ENCODE measurements at places on chromosomes 2 and 18. TPM values are rescaled to one million over a fixed set of nuclear protein-coding genes. Genes with fewer than 3 reads are reported as not detected.

PGAP1 gene
- total RNA-seq: 9.6 TPM

DNA sequence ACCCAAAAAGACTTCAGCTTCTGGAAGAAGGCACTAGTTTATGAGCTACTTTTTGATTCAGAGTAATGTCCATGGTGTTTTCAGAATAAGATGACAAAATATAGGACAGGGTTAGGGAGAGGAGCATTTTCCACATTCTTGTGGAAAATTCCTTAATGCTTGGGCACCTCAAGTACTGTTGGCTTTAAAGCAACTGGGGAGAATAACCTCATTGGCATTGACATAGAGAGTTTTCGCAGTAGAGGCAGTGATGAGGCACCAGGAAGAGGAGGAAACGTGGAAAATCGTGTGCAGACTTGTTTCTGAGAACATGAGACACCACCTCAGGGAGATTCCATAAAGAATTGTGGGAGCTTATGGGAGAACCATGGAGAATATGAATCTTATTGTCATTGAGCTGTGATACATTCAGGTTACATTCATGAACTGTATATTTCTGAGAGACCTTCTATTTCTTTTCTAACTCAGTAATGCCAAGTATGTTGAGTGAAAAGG, 929.0 kb upstream of the NRXN1 start:
- no peak for DNase-seq
- no peaks in the 10 kb centered on the region for H3K4me1 ChIP-seq
- no peaks in the 10 kb centered on the region for H3K36me3 ChIP-seq
- no peak overlapping the region for H3K4me3 ChIP-seq

ITGB6 gene
- 0.18 TPM for total RNA-seq

DNA sequence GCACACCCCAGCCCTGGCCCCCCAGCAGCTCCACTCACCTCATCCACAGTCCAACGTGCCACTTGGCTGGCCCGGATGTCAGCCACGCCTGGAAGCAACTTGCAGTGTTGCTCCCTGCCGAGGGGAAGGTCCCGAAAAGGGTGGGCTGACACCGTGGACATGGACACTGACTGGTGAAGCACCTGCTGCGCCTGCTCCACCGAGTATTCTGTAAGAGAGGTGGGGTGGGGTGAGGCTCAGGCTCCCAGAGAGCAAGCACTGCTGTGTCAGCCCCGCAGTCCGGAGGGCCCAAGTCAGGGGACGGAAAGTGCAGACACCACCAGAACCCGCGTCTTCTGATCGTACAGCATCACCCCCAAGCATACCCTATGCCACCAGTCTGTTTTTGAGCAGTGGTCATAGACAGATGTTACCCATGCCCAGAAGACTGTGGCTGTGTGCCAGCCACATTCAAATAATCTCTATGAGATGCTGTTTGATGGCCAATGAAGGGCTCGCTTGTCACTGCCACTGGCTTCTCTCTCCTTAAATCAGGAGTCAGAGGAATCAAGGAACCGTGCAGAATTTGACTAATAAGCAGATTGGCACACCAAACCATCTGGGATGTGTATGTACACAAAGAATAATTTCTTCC, 74.2 kb upstream of the TMEM200C start:
- H3K27me3 ChIP-seq: no peaks in the 10 kb centered on the region
- no peak for DNase-seq
- no peaks in the 10 kb centered on the region for H3K36me3 ChIP-seq
- no peak overlapping the region for H3K4me3 ChIP-seq

METAP1D gene
- 5.4 TPM for total RNA-seq

GRCh38 chr2:205914213-205915129, 171.5 kb downstream of the INO80D start:
- no peak overlapping the region for H3K27ac ChIP-seq
- no peak for DNase-seq
- H3K4me3 ChIP-seq: no peak overlapping the region
- H3K27me3 ChIP-seq: peaks cover 2% of the 10 kb centered on the region
- no peaks in the 10 kb centered on the region for H3K36me3 ChIP-seq

KCMF1 gene
- total RNA-seq: 66.7 TPM

C2orf42 gene
- 17.9 TPM for total RNA-seq

- no peaks in the 10 kb centered on the region for H3K4me1 ChIP-seq
- no peak for DNase-seq
- no peaks in the 10 kb centered on the region for H3K27me3 ChIP-seq
- no peak overlapping the region for H3K4me3 ChIP-seq
Measured at GRCh38 chr18:22865354-22866116, 67.6 kb upstream of the RBBP8 start.

DNA sequence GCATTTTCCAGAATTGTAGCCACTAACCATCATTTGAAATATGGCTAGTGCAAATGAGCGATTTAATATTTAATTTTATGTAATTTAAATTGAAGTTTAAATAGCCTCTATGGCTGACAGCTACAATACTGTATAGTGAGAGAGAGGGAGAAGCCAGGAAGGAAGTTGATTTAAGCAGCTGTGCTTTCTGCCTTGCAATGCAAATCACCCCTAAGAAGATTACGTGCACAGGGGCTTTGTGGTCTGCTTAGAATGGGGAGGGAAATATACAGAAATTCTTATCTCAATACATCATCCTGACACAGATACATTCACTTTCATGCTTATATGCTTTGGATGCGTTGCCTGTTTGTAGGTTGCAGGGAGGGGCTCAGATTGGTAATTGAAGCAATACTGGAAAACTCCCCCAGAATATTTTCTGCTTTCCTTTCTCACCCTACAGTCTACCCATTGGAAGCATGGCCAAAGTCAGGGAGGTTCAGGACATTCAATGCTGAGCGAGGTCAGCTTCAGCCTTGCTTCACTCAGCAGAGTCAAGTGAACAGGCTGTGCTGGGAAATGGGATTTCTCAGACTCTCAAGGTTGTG, 674.0 kb downstream of the CNTNAP5 start:
- no peaks in the 10 kb centered on the region for H3K4me1 ChIP-seq
- DNase-seq: no peak
- no peak overlapping the region for H3K27ac ChIP-seq
- H3K27me3 ChIP-seq: no peaks in the 10 kb centered on the region
- H3K36me3 ChIP-seq: no peaks in the 10 kb centered on the region

GRCh38 chr2:207863345-207863744, 93.6 kb upstream of the FZD5 start:
- H3K4me1 ChIP-seq: no peaks in the 10 kb centered on the region
- H3K27ac ChIP-seq: no peak overlapping the region
- no peaks in the 10 kb centered on the region for H3K27me3 ChIP-seq

EPB41L3 gene
- 116 TPM for total RNA-seq

DNA sequence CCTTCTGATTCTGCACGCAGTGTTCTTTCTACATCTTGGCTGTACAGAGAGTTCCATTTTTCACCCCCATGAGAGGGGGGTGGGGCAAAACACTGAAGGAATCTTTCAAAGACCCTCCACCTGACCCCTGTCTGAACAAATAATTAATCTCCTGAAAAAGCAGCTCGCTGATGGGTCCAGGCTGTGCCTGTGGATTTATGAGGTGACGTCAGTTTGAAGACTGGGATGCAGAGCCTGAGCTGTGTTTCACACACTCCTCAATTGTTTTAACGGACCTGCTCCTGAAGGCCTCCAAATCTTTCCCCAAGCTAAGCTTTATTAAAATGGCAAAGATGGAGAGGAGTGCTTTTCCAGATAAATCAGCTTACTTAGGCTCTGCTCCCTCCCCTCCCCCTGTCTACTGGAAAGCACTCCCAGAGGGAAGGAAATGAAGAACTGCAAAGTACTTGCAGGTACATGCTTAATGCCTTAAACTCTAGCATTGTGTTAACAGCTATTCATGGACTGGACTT, 390.2 kb upstream of the TNP1 start:
- no peaks in the 10 kb centered on the region for H3K36me3 ChIP-seq
- peaks cover 3% of the 10 kb centered on the region for H3K4me1 ChIP-seq
- no peaks in the 10 kb centered on the region for H3K27me3 ChIP-seq
- H3K4me3 ChIP-seq: no peak overlapping the region

DNA sequence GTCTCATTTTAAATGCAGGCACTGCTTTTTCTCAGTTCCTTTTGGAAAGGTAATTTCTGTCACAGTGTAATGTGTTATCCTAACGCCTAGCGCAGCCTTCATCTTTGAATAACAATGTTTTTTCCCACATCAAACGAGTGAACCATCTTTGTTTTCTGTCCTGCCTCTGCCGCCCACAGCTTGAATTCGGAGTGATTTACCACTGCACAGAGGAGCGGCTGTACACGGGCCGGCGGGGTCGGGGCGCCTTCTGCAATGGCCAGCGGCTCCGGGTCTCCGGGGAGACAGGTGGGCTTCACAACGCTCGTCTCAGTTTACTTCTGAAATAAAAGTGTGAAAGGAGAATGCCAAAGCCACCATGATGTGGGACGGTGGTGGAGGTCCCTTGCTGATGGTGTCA, 32.8 kb downstream of the IMPA2 start:
- H3K4me1 ChIP-seq: no peaks in the 10 kb centered on the region
- no peaks in the 10 kb centered on the region for H3K27me3 ChIP-seq
- peaks cover 3% of the 10 kb centered on the region for H3K36me3 ChIP-seq
- DNase-seq: peak; percentile 53
- no peak overlapping the region for H3K4me3 ChIP-seq
- no peak overlapping the region for H3K27ac ChIP-seq

CCDC74A gene
- total RNA-seq: 5.3 TPM

- no peaks in the 10 kb centered on the region for H3K36me3 ChIP-seq
- H3K4me1 ChIP-seq: no peaks in the 10 kb centered on the region
- no peaks in the 10 kb centered on the region for H3K27me3 ChIP-seq
- no peak overlapping the region for H3K27ac ChIP-seq
- no peak for DNase-seq
Measured at GRCh38 chr2:194385376-194385775, 1271.7 kb upstream of the SLC39A10 start.

DNA sequence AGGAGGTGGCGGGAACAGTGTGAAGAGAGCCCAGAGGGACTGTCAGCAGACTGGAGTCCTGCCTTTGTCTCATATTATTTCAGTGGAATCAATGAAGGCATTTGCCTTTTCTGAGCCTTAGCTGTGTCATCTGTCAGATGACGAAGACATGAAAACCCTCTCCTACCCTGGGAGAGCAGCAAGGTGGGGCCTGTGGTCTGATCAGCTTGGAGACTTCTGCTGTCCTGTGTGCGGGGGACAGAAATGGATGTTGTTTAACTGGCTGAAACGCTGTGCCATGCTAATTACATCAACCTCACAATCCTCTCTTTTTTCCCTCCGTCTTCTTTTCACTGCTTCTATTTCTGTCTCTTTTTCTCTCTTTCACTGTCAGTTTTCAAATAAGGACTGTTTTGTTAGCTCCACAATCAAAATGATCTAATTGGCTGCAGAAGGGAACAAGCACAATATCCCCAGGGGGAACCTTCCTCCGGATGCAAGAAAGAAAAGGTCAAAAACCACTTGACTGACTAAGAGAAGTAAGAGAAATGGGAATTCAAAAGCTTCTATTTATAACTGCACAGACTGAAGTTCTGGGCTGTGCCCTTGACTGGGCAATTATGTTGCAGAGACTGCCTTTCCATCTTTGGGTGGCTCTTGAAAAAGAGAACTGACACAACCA, 340.1 kb downstream of the CLIP4 start:
- no peak overlapping the region for H3K27ac ChIP-seq
- no peaks in the 10 kb centered on the region for H3K36me3 ChIP-seq

- H3K27me3 ChIP-seq: no peaks in the 10 kb centered on the region
- DNase-seq: peak; percentile 81
- H3K4me3 ChIP-seq: peak within 1 kb of the TSS; percentile 84
- H3K27ac ChIP-seq: peak within 1 kb of the TSS; percentile 30
- no peaks in the 10 kb centered on the region for H3K4me1 ChIP-seq
- H3K36me3 ChIP-seq: no peaks in the 10 kb centered on the region
Measured at GRCh38 chr2:32946314-32947075, at the start of gene LTBP1. TSS of gene LTBP1 (plus strand) at chr2:32946953. CDS start at chr2:32947325, 372 bp downstream.

DNA sequence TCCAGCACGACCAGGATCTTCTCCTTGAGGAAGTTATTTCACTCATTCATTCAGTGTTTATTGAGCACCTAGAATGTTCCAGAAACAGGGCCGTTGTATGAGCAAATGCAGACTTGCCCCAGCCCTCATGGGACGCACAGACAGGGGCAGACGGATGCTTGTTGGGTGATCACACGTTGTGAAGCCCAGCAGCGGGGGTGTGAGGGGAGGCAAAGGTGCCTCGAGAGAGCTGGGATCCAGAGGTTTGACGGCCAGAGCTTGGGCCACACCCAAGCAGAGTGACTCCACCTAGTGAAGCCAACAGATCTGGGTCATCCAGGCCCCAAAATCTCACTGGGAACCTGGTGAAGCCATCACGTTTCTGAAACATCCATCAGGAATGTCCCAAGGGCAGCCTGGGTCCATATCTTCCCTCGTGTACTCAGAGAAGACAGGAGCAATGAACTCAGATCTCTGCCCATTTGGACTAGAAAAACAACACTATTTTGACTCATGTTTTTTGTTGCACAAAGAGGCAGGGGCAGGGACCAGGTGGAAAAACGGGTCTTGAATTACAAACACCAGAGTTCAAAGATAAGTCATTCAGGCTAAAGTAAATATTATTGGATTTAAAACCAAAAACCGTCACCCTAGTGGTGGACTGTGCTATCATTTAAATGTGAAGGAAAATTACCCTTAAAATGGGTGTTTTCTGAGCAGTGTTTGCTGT, 54.9 kb upstream of the RBM44 start:
- no peaks in the 10 kb centered on the region for H3K27me3 ChIP-seq
- no peak overlapping the region for H3K27ac ChIP-seq
- H3K4me3 ChIP-seq: no peak overlapping the region
- H3K36me3 ChIP-seq: no peaks in the 10 kb centered on the region

CSRNP3 gene
- 3.7 TPM for total RNA-seq

- H3K4me3 ChIP-seq: no peak overlapping the region
- no peaks in the 10 kb centered on the region for H3K27me3 ChIP-seq
- no peaks in the 10 kb centered on the region for H3K4me1 ChIP-seq
Measured at GRCh38 chr2:175726223-175726622, 275.8 kb downstream of the LNPK start.

UGT1A8 gene
- total RNA-seq: not detected

- H3K36me3 ChIP-seq: no peaks in the 10 kb centered on the region
- no peaks in the 10 kb centered on the region for H3K27me3 ChIP-seq
- DNase-seq: no peak
- H3K27ac ChIP-seq: no peak overlapping the region
- no peaks in the 10 kb centered on the region for H3K4me1 ChIP-seq
- no peak overlapping the region for H3K4me3 ChIP-seq
Measured at GRCh38 chr2:170247882-170248393, 70.0 kb downstream of the MYO3B start.

GRCh38 chr2:153871231-153872221, at the start of gene GALNT13:
TSS of gene GALNT13 (plus strand) at chr2:153871922.
- H3K27ac ChIP-seq: no peak within 1 kb of the TSS
- no peaks in the 10 kb centered on the region for H3K27me3 ChIP-seq
- no peaks in the 10 kb centered on the region for H3K4me1 ChIP-seq
- peak; percentile 56 for DNase-seq
- peak within 1 kb of the TSS; percentile 11 for H3K4me3 ChIP-seq
- no peaks in the 10 kb centered on the region for H3K36me3 ChIP-seq

- no peak overlapping the region for H3K4me3 ChIP-seq
- no peak overlapping the region for H3K27ac ChIP-seq
- H3K27me3 ChIP-seq: no peaks in the 10 kb centered on the region
- no peaks in the 10 kb centered on the region for H3K4me1 ChIP-seq
Measured at GRCh38 chr2:65153515-65153914, 23.6 kb upstream of the RAB1A start.

- H3K4me3 ChIP-seq: no peak overlapping the region
- H3K27me3 ChIP-seq: no peaks in the 10 kb centered on the region
- no peak overlapping the region for H3K27ac ChIP-seq
- no peaks in the 10 kb centered on the region for H3K36me3 ChIP-seq
Measured at GRCh38 chr2:235052514-235053354, 100.9 kb downstream of the SH3BP4 start.

ALPI gene
- not detected for total RNA-seq

UGT1A9 gene
- not detected for total RNA-seq

UPP2 gene
- not detected for total RNA-seq

ITPRIPL1 gene
- 3.6 TPM for total RNA-seq

GRCh38 chr2:168669151-168669550, 133.3 kb upstream of the NOSTRIN start:
- H3K4me1 ChIP-seq: no peaks in the 10 kb centered on the region
- no peak overlapping the region for H3K27ac ChIP-seq
- no peaks in the 10 kb centered on the region for H3K36me3 ChIP-seq
